ENCODE measurements at places on chromosomes 16 and 17. TPM values are rescaled to one million over a fixed set of nuclear protein-coding genes. Genes with fewer than 3 reads are reported as not detected.

TGFB1I1 gene
- 0.83 TPM for total RNA-seq

GRCh38 chr17:3695129-3695722 lies 729 bp downstream of the P2RX5 start:
- DNase-seq, result no peak

DNA sequence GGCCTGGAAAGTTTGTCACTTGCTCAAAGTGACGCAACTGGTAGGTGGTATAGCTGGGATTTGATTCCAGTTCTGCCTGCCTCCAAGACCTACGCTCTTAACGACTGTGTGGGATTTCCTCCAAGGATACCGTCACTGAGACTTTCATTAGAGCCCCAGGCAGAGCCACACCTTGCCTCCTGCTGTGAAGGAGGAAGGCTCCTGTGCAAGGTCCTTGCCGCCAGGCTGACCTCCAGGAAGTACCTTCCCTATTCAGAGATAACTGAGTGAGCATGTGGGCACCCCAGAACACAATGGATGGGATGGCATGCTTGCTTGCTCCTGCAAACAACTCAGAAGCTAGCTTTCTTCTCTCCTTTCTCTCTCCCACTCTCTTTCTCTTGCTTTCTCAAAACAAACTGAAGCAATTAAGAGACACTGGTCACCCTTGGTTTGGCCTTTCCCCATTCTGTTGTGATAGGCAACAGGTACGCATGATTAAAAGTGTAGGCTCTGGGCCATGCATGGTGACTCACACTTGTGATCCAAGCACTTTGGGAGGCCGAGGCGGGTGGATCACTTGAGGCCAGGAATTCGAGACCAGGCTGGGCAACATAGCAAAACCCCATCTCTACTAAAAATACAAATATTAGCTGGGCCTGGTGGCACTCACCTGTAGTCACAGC lies 30.7 kb downstream of the CACNG3 start:
- no peak for DNase-seq

SPATA22 gene
- total RNA-seq, result not detected

DNA sequence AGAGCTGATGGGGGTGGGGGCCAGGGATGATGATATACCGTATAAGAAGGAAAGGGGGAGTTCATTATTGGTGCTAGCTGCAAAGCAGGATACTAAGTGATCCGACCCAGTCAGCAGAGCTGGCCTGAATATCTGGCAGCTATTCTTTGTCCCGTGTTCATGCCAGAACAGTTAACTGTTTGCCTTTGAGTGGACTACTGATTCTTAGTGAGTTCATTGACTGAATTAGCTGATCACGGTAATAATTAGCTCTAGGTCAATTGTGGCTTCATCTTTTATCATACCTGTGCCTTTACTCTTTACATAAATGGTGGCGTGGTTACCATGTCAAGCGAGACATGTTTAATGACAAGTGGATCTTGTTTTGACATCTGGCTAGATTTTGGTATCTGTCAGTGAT lies 5.3 kb downstream of the KPNB1 start:
- no peak for DNase-seq

GRCh38 chr16:14303182-14303618 lies 232.1 kb downstream of the MRTFB start:
- no peak for DNase-seq

GRCh38 chr17:7122381-7122780 lies 7.8 kb upstream of the ASGR2 start:
- no peak for DNase-seq

- no peak for DNase-seq
Observed at GRCh38 chr16:89052191-89052889, 41.3 kb upstream of the ACSF3 start.

DNA sequence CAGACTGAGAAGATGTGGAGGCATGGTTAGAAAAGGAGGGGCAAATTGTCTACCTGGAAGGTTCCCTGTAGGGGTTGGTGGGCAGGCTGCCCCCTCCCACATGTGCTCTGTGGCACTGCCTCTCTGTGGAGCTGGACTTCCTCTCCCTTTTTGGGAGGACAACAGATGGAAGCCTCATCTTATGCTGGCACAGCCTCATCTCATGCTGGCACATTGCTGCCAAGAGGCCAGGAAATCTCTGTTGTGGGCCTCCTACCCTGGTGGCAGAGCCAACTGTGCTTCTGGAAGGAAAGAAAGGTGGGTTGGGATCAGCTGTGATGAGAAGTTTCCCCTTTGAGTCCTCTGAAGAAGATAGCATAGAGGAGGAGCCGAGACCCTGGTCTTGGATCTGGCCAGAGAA lies 19.7 kb upstream of the BRD7 start:
- DNase-seq, result no peak

- no peak for DNase-seq
Observed at GRCh38 chr16:57145046-57146021, 40.5 kb downstream of the PSME3IP1 start.

TENT4B gene
- total RNA-seq, result 18.0 TPM

CFAP52 gene
- not detected for total RNA-seq

GRCh38 chr17:64216338-64217248 lies 46.5 kb downstream of the TEX2 start:
- DNase-seq, result no peak

PRSS33 gene
- not detected for total RNA-seq

MYH8 gene
- total RNA-seq, result not detected

DHX58 gene
- 71.9 TPM for total RNA-seq

- DNase-seq, result no peak
Observed at GRCh38 chr17:2994441-2994840, 69.0 kb downstream of the OR1D5 start.

DNA sequence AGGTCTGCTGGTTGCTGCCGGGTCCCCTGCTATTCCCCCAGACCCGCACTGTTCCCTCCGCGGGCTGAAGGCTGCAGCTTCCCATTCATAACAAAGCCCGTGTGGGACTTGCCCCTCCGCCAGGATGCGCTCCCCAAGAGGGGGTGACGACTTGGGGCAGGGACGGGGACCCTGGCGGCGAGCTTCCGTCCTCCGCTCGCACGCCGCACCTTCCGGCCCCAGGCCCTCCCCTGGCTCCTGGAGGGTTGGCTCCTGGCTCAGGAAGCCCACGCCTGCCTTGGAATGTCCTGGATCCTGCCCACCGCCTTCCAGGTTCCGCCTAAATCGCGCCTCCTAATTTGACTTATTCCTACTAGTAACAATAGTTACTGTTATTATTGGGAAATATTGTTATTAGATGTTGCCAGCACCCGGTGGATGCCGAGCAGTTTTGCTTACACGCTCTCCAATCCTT lies 1.1 kb upstream of the TFAP4 start:
- peak; percentile 59 for DNase-seq

ABCA6 gene
- 0.08 TPM for total RNA-seq

DHRS13 gene
- total RNA-seq, result 29.2 TPM

WDR81 gene
- total RNA-seq, result 29.4 TPM

DNA sequence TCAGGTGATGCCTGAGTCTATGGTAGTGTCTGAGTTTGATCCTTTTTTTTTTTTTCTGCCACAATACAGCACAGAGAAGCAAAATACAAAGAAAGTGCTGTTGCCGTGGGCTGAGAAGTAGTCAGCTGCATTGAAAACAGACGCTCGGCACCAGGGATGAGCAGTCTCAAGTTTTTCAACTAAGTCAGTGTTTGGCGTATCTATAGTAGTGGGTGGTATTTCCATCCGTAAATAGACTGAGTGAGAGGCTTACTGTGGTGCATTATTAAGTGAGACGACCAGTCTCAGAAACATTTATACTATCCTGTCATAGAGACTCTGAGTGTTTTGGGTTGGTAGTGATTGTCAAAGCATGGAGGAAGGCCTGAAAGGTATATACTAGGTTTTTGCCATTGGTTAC lies 221.3 kb downstream of the SNX29 start:
- DNase-seq, result no peak

ETV4 gene
- 2.7 TPM for total RNA-seq

- peak; percentile 46 for DNase-seq
Observed at GRCh38 chr17:17740615-17741348, 59.5 kb downstream of the RAI1 start.

DNA sequence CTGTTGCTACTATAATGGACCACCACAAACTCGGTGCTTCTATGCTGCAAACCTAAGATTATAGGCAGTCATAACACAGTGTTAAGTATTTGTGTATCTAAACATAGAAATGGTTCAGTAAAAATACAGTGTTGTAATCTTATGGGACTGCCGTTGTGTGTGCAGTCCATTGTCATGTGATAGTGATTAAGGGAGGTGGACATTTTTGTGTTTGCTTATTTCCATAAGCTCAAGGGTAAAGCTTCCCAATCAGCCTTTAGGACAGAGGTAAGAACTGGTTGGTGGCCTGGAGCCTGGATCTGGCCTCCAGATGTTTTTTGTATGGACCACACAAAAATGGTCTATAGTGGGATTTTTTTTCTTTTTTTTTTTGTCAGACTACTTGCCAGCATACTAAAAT lies 29.9 kb downstream of the WWOX start:
- no peak for DNase-seq

GRCh38 chr16:58814348-58814801 lies 80.3 kb upstream of the GOT2 start:
- DNase-seq, result peak; percentile 50

DNA sequence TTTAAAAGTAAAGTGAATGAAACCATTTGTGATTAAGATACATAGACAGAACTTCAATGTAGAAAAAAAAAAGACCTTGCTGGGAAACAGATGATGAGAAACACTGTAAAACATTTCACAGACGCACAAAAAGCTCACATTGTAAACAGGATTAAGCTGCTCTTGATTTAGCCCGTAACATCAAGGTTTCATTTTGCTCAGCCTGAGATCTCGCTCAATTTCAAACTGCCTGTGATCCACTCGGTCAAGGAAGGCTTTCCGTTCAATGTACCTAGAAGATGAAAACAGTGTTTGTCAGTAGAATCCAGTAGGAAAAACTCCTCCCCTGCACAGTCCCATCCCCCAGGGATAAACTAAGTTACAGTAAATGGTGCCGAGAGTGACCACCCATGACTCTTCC lies 42.3 kb upstream of the BCAR1 start:
- no peak for DNase-seq

MT4 gene
- total RNA-seq, result not detected

DNA sequence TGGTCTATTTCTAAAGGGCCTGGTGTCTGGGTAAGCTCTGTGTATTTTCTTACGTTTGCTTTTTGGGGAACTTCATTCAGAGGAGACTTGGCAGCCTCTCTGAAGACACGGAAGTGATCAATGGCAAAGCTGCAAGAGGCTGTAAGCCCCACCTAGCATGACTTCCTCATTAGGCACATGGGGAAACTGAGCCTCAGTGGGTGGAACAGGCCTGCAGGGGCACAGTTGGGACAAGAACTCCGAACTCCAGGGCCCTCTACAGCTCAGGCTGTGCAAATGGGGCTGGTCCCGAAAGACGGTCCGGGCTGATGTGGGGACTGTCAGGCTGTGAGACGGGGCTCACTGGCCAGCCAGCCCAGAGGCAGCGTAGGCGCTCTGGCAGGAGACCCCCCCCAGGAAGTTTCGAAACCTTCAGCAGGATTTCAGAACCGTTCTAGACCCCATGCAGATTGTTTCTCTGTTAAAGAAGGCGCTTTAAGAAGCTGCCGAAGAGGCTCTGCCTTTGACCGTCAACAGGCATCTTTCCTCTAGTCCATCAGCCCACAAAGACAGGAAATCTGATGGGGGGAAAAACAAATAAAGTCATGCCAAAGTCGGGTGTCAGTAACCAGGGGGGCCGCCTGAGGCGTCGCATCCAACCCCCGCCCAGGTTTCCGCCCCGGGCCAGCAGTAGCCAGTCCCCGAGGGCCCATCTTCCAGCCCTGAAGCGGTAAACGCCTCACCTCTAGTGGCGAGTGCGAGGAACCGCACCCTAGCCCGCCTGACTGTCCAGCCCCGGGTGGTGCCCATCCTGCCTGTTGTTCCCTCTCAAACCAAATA lies 79.8 kb upstream of the TBC1D3K start:
- peak; percentile 70 for DNase-seq

AATK gene
- total RNA-seq, result 1.1 TPM

OVCA2 gene
- total RNA-seq, result 34.9 TPM

KRTAP4-3 gene
- total RNA-seq, result not detected

GRCh38 chr17:16122697-16123434 lies 92.5 kb downstream of the NCOR1 start:
- DNase-seq, result no peak

- no peak for DNase-seq
Observed at GRCh38 chr16:89006036-89006752, 29.2 kb upstream of the CBFA2T3 start.

- DNase-seq, result no peak
Observed at GRCh38 chr16:6265968-6266367, 1066.7 kb upstream of the RBFOX1 start.

AFMID gene
- total RNA-seq, result 20.7 TPM

DNA sequence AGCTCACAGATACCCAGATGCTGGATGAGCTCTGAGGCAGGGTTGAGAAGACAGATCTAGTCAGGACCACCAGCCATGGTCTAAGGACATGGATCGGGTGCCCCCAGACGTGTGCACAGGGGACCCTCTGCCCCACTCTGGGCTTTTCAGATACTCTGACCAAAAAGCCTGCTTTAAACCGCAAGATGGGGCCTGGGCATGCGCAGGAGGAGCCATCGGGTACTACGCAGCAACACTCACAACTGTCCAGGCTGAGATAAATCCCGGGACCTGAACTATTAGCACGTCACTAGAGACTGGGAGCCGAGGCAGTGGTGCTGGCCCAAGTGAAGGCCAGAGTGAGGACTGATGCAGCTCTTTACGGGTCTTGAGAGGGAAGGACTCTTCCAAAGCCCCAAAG lies 32.9 kb downstream of the SCNN1G start:
- DNase-seq, result no peak
